ENCODE measurements at places on chromosomes 2 and 18. TPM values are rescaled to one million over a fixed set of nuclear protein-coding genes. Genes with fewer than 3 reads are reported as not detected.

DNA sequence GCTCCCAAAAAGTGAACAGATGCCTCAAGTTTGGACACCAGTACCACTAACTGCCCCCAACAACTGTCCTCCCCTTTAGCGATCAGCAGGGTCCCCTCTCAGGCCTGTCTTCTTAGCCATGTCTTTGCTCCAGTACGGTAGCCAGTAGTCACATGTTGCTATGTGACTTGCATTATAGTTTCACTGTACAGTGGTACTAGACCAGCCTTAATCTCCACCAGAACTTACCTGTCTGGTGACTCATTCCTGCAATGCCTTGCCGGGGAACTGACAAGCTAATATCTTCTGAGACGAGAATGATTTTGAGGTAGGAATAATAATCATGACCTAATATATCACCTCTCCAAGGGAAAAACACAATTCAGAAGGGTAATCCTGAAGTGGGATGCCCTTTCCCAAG, 23.7 kb downstream of the ACMSD start:
- no peak overlapping the region for H3K27ac ChIP-seq
- no peaks in the 10 kb centered on the region for H3K27me3 ChIP-seq
- no peaks in the 10 kb centered on the region for H3K4me1 ChIP-seq
- H3K36me3 ChIP-seq = no peaks in the 10 kb centered on the region
- DNase-seq = no peak
- no peak overlapping the region for H3K4me3 ChIP-seq

DNA sequence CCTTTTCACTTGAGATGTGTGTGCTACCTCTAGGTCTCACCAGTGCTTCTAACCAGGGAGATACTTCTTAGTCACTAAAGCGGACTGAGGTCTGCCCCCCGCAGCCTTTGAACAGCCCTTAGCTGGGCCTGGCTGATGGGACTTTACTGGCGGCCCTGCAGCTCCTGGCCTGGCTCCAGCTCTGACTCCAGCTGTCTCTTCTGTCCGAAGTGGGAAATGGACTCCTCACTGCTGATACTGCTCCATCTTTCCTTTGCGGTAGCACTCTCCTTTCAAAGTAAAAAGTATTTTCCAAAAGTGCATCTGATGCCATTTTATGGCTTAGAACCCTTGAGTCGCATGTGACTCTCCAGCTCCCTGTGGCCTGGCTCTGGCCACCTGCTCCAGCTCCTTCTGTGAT, 64.5 kb downstream of the ATP9B start:
- no peak overlapping the region for H3K27ac ChIP-seq
- H3K27me3 ChIP-seq = no peaks in the 10 kb centered on the region

DNA sequence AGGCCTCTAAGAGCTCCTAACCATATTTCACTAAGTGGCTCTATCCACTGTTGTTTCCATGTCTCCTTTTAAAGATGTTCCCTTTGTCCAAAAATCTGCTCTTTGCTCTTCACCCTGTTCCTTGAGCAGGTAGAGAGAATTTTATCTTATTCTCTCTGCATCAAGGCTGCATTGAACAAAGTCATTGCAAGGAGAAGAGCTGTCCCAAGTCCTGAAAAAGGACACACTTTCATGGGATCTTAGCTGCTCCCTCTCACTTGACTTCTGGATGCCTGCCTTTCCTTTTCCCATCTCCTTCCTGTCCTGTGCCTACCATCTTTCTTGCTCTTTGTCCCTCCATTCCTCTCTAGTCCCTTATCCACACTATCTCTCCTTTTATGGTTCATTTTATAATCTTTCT, 235.2 kb upstream of the THSD7B start:
- no peaks in the 10 kb centered on the region for H3K27me3 ChIP-seq
- H3K27ac ChIP-seq = no peak overlapping the region
- H3K36me3 ChIP-seq = no peaks in the 10 kb centered on the region
- DNase-seq = no peak

- H3K4me1 ChIP-seq = no peaks in the 10 kb centered on the region
- H3K27me3 ChIP-seq = peaks cover 4% of the 10 kb centered on the region
- no peak overlapping the region for H3K4me3 ChIP-seq
- no peak for DNase-seq
Measured at GRCh38 chr18:3885209-3885792, 435.3 kb downstream of the TGIF1 start.

GRCh38 chr18:76564655-76565237, 69.7 kb upstream of the ZNF516 start:
- no peak overlapping the region for H3K27ac ChIP-seq
- H3K36me3 ChIP-seq = no peaks in the 10 kb centered on the region
- no peaks in the 10 kb centered on the region for H3K4me1 ChIP-seq
- DNase-seq = no peak

GRCh38 chr2:71156573-71156972, 26.1 kb downstream of the MPHOSPH10 start:
- DNase-seq = no peak
- no peak overlapping the region for H3K4me3 ChIP-seq
- no peaks in the 10 kb centered on the region for H3K36me3 ChIP-seq
- peaks cover 10% of the 10 kb centered on the region for H3K4me1 ChIP-seq

GRCh38 chr2:102094917-102095316, 47.6 kb upstream of the IL1R1 start:
- H3K36me3 ChIP-seq = no peaks in the 10 kb centered on the region
- no peaks in the 10 kb centered on the region for H3K4me1 ChIP-seq
- H3K27me3 ChIP-seq = no peaks in the 10 kb centered on the region
- no peak overlapping the region for H3K27ac ChIP-seq
- no peak for DNase-seq

GRCh38 chr18:23498117-23498516, 5.2 kb upstream of the RMC1 start:
- H3K27me3 ChIP-seq = no peaks in the 10 kb centered on the region
- no peak overlapping the region for H3K27ac ChIP-seq
- no peak for DNase-seq
- H3K4me3 ChIP-seq = no peak overlapping the region

- H3K4me3 ChIP-seq = no peak overlapping the region
- no peaks in the 10 kb centered on the region for H3K36me3 ChIP-seq
- no peak for DNase-seq
- no peaks in the 10 kb centered on the region for H3K27me3 ChIP-seq
Measured at GRCh38 chr2:125085904-125086303, 1060.8 kb downstream of the CNTNAP5 start.

DNA sequence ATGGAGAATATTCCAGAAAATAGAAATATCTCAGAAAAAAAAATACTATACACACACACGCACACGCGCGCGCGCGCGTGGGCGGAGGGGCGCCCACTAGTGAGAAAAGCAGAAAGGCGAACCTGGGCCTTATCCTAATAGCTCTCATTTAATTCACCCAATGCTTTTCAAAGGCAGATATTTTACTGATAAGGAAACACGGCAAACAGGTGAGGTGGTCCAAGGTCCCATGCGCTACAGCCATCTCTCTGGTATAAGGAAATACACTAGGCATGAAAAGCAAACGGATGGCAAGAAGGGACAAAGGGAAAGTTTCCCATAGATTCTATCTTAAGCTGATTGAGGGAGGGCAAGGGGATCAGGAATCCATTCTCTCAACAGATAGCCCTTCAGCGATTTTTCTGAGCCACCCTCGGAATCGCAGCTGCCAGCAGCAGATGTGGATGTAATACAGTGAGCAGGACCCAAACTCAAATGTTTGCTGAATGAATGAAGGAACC, 136.7 kb downstream of the TMEM247 start:
- peaks cover 15% of the 10 kb centered on the region for H3K4me1 ChIP-seq
- H3K36me3 ChIP-seq = peaks cover 20% of the 10 kb centered on the region
- no peaks in the 10 kb centered on the region for H3K27me3 ChIP-seq
- peak; percentile 49 for DNase-seq
- peak overlapping the region; percentile 89 for H3K4me3 ChIP-seq

GRCh38 chr2:23200787-23201114, 184.2 kb upstream of the KLHL29 start:
- no peak overlapping the region for H3K4me3 ChIP-seq
- DNase-seq = no peak
- no peaks in the 10 kb centered on the region for H3K27me3 ChIP-seq
- no peaks in the 10 kb centered on the region for H3K36me3 ChIP-seq

Gene EIF4E2
- total RNA-seq = 45.9 TPM

- H3K36me3 ChIP-seq = no peaks in the 10 kb centered on the region
- H3K4me1 ChIP-seq = peaks cover 2% of the 10 kb centered on the region
- H3K27ac ChIP-seq = no peak overlapping the region
- no peak for DNase-seq
- peaks cover 6% of the 10 kb centered on the region for H3K27me3 ChIP-seq
Measured at GRCh38 chr2:232533944-232534710, 5.4 kb upstream of the CHRNG start.

DNA sequence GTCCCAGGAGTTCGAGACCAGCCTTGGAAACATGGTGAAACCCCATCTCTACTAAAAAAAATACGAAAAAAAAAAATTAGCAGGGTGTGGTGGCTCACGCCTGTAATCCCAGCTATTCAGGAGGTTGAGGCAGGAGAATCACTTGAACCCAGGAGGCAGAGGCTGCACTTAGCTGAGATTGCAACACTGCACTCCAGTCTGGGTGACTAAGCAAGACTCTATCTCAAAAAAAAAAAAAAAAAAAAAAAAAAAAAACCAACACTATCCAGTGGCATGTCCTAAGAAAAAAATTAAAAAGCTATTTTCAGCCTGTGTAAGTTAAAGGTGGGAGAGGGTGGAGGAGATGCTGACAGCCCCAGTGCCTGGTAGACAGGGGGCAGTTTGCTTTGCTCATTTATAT, 32.2 kb upstream of the REL start:
- H3K27ac ChIP-seq = no peak overlapping the region
- H3K4me1 ChIP-seq = no peaks in the 10 kb centered on the region
- H3K4me3 ChIP-seq = no peak overlapping the region
- DNase-seq = no peak
- no peaks in the 10 kb centered on the region for H3K27me3 ChIP-seq
- no peaks in the 10 kb centered on the region for H3K36me3 ChIP-seq

- H3K4me3 ChIP-seq = no peak overlapping the region
- peaks cover 11% of the 10 kb centered on the region for H3K4me1 ChIP-seq
- no peak for DNase-seq
- H3K27me3 ChIP-seq = no peaks in the 10 kb centered on the region
- H3K27ac ChIP-seq = no peak overlapping the region
- H3K36me3 ChIP-seq = no peaks in the 10 kb centered on the region
Measured at GRCh38 chr2:200587007-200587616, 1.3 kb downstream of the AOX1 start.

DNA sequence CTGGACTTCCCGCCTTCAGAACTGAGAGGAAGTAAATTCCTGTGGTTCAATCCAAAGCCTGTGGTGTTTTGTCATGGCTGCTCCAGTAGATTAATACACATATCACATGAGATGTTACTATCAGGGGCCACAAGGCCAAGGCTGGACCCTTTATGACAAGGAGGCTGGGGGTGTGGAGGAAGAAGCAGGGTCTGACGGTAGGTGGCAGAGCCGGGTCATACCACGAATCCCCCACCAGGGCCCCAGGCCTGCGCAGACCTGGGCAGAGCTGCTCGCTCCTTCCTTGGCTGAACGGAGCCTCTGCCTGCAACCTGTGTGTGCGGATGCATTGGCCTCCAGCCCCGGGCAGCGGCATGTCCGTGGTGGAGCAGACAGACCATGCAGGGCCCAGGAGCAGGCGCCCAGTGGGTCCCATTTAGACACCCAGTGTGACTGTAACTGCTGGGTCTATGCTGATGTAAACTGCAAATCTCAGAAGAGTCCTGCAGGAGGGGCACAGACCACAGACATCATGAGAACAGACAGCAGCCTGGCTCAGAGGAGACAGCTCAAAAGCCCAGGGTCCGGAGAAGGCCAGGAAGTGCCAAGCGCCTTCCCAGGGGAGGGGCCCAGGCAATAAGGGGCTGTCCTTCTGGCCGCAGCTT, 155.2 kb downstream of the PXDN start:
- H3K4me1 ChIP-seq = no peaks in the 10 kb centered on the region
- H3K36me3 ChIP-seq = no peaks in the 10 kb centered on the region
- DNase-seq = no peak
- H3K27me3 ChIP-seq = no peaks in the 10 kb centered on the region

DNA sequence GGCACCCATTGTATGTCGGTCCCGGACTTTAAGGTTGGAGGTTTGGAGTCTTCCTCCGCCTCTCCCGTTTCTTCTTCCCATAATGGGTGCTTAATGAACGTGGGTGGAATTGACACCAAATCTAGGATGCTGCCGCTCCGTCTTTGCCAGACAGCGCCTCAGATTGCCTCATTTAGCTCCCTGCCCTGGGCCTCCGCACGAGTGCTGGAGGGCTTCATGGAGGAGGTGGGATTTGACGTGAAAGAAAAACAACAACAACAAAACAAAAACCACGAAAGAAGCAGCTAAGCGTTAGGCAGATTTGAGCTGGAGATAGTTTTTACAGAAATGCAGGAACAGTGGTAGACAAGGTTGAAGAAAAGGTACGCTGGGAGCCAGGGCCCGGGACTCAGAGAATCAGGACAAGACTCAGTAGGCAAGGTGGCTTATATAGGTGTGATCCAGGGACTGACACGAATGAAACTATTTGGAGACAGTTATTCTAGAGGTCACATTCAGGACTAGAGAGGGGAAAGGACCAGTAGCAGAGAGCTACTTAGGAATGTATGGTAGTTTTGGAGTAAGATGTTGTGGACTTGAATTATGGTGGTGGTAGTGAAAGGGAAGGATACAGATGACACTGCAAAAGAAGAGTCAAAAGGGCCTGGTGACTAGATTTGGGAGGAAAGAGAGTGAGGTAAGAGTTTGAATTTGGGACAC, 605 bp downstream of the ZNF2 start:
- H3K36me3 ChIP-seq = no peaks in the 10 kb centered on the region
- peak overlapping the region; percentile 97 for H3K4me3 ChIP-seq
- H3K27me3 ChIP-seq = no peaks in the 10 kb centered on the region
- no peak for DNase-seq

- no peak overlapping the region for H3K27ac ChIP-seq
- no peaks in the 10 kb centered on the region for H3K36me3 ChIP-seq
- no peaks in the 10 kb centered on the region for H3K27me3 ChIP-seq
- H3K4me1 ChIP-seq = no peaks in the 10 kb centered on the region
- no peak overlapping the region for H3K4me3 ChIP-seq
Measured at GRCh38 chr2:142545036-142545435, 332.4 kb upstream of the KYNU start.

DNA sequence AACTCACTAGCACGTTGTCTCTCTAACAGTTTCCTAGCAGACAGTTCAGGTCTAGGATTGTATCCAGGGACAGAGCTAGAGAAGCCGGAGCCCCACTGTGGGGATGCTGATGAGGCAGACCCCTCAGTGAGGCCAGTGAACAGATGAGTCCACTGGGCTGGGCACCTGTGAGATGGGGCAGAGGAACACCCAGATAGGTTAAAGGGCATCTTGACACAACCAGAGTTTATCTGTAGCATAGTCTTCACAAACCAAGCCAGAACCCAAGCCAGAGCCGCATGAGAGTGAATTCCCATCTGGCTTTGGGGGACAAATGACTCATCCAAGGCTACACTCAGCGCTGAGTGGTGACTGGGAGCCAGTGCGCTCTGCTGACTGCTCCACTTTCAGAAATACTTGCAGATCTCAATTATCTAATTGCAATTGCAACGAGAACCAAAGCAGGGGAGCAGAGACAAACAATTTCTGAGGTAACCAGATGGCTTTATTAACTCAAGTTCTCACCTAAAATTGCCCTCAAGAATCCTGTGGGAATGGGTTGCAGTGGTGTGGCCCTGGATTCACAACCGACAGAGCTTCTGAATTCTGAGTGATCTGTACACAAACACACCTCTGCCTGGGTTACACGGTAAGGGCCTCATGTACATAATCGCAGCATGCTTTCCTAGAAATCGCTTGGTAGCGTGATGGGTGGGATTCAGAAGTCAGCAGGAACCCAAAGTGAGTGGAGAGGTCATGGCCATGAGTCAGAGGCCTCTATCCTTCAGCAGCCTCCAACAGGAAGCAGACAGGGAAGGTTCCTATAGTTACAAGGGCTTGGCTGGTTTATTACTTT, 48.7 kb upstream of the MSH2 start:
- H3K4me1 ChIP-seq = no peaks in the 10 kb centered on the region
- H3K36me3 ChIP-seq = no peaks in the 10 kb centered on the region
- DNase-seq = no peak
- no peaks in the 10 kb centered on the region for H3K27me3 ChIP-seq
- no peak overlapping the region for H3K4me3 ChIP-seq
- H3K27ac ChIP-seq = no peak overlapping the region

Gene BOK
- not detected for total RNA-seq

Gene ANKRD30BL
- total RNA-seq = not detected
